Adipocyte (in vitro differentiated cells): ENCODE measurements at places on chromosomes 3 and 15.
A peak's percentile ranks its signal among the peaks of the same experiment; 100 is the strongest.

- DNase-seq: no peak
Measured at GRCh38 chr3:46544771-46545503, 21.2 kb downstream of the LRRC2 start.

GRCh38 chr3:156787001-156787400 lies 39.2 kb upstream of the LEKR1 start:
- no peak for DNase-seq

- DNase-seq: no peak
Measured at GRCh38 chr3:106206613-106207012, 337.8 kb upstream of the CBLB start.

DNA sequence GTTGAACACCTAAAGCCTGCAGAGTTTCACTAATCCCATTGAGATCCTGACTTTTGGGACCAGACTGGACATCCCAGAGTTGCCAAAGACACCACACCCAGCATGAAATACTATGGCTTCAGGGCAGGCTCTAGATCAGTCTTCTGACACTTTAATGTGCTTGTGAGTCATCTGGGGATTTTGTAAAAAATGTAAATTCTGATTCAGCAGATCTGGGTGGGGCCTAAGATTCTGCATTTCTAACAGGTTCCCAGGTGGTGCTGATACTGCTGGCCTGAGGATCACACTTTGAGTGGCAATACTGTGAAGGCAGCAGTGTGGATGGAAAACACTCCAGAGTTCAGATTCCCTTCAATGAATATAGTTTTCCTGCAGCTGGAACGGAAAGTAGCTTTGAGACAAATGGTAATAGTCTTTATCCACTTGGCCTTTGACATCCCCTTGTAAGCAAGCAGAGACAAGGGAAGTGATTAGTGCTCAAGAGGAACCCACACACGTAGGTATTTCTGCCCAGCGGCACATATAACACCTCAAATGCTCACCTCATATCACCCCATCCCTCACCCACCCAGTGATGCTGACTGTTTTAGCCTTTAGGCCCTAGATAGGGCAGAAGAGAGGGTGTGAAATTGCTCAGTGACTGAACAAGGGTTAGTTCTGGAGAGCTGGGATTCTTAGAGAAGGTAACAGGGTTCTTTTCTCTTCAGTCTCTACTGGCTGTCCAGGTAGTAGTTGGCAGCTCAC lies 51.5 kb upstream of the GSK3B start:
- peak; percentile 49 for DNase-seq

DNA sequence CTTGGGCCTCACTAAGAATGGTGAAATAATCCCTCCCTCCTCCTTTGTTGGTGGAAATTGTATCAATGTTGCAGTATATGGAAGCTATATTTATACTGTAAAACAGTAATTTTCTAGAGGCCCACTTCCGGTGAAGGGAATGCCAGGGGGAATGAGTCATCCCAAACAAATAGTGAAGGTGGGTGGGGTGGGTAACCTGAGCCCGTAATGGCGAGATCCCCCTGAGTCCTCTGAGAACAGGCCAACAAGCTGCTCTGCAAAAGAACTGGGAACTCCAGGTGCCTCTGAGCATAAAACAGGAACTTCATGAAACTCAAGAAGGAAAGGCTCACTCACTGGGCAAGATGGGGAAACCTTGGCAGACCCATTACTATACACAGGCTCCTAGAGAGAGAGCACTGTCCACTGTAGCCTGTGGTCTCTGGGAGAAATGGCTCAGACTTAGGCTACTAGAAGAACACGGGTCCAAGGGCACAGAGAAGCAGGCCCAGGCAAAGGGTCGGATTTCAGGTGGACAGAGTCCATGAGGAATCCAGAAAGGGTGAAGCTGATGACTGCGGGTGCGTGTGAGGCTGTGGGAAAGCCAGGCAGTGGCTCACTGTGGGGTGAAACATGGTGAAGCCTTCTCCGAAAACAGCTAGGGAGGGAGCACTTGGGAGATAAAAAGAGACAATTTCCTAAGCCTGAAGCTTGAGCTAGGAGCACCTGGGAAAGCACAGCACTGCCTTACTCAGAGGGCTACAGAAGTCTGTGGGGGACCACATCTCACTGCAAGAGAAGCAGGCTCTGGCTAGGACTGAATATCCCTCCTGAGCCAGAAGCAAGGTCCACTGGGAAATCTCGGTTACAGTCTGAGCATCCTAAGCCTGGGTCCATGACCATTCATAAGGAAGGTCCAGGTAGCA lies 19.8 kb downstream of the LARP6 start:
- DNase-seq: peak; percentile 92

GRCh38 chr3:29379097-29379496 lies 98.2 kb downstream of the RBMS3 start:
- no peak for DNase-seq

GRCh38 chr3:127184870-127185216 lies 8.1 kb upstream of the PRR23E start:
- DNase-seq: no peak
